ENCODE measurements at places on chromosomes 12 and 14.

DNA sequence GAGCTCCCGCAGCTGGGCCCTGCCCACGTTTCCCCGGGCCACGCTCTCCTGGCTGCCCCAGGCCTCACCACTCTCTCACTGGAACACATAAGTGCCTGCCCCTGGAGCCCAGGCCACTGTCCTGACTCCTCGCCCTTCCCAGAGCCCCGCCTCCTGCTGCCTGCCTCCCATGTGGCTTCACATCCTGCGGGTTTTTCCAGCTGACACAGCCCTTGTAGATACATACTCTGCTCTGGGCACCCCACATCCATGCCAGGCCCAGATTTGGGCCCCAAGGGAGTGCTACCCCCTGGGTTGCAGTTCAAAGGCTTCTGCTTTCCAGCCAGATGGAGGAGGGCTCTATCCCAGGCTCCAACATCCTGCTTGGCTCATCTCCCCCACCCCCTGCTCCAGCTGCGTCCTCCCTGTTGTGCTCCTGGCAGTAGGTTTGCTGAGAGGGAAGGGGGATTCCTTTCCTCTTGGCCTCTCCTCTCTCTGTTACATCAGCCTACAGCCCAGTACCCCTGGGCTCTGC is 60.1 kb downstream of the TSPAN9 start:
- DNase-seq, result no peak

DNA sequence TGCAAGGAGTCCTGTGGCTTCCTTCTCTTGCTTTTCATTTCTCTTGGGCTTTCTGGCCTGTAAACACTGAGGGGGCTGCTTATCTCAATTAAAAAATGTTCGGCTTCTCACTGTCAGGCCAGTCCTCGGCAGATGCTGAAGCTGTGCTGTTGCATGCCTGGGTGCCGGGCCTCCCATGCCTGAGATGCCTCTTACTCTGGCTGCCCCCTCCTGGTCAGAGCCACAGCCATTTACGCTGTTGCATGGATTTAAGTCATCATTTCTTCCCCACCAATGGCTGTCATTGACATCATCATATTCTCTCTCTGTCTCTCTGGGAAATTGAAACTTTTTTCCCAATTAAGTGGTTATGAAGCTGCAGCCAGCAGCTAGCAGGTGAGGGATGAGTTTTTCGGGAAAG is 53.7 kb downstream of the FOXN4 start:
- DNase-seq, result no peak

GRCh38 chr14:103332143-103332919 is 1.7 kb upstream of the EIF5 start:
- DNase-seq, result peak; percentile 46

DNA sequence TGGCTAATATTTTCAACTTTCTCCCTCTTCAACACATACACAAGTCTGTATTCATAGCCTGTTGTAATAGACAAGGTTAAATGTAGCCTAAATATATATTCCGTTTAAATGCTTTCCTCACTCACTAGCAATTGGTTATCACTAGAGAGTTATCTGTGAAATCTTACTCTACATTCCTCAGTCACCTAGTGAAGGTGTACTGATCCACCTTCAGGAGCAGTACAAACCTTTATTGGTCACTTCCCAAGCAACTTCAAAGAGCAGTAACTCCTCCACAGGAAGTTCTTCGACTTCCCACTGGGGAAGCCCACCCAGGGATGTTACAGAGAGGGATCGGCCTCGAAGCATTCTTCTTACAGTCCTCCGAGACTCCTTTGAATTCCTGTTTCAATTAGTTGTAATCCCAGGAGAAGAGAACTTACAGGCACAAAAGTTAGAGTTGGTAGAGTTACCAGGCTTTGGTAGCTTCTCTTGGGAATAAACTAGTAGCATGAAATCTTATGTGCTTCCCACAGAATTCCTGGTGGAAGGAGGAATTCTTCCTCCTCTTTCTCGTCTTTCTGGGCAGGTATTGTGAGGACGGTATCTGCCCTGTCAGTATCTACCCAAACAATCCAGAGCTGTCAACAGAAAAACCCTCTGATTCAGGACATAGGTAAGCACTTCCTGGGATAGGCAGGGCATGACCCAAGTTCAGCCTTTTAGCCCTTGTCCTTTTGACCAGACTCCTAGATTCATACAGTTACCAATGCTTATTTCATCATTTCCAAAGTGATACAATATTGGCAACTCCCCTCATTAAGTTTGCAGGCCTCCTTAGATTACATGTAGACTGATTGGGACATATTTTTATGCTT is at the start of gene GYS2:
GYS2 (minus strand) TSS at position 603 of the 857 bp plus-strand sequence; CDS start at position 348, 255 bp downstream.
- DNase-seq, result no peak

DNA sequence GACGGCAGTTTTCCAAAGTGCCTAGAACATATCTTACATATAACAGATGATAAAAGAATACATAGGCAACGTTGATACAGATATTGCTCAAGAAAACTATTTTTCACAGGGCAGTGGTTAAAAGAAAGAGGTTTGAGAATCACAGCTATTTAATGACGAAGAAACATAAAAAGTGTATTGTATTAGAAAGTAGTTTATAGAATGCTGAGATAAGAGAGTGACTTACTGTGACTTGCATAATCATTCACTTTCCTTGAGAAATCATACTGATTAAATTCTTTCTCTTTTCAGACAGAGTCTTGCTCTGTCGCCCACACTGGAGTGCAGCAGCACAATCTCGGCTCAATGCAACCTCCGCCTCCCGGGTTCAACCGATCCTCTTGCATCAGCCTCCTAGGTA is 57.7 kb downstream of the PPP1R12A start:
- no peak for DNase-seq

DNA sequence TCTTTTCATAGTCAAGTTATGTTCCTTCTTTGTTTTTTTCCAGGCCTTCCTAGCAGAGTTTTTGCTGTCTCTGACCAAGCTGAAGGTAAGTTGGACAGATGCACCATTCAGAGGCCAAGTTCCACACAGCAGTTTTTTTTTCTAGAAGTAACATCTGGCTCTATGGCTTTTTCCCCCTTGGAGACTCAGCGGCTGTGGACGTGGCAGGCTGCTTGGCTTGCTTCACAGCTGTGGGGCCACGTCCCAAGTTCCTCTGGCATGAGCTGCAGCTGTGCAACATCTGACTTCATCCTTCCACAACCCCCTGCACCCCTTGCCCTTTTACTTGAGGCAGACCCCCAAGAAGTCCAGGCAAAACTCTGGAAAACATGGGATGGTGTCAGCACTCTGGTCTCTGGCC is 24.2 kb upstream of the RHOJ start:
- DNase-seq, result no peak

GRCh38 chr14:103561381-103562178 is 877 bp downstream of the BAG5 start:
- DNase-seq, result peak; percentile 23

- DNase-seq, result no peak
Observed at GRCh38 chr14:99921425-99921824, 128.2 kb downstream of the EML1 start.

GRCh38 chr14:56798447-56799342 is 11.6 kb downstream of the OTX2 start:
- no peak for DNase-seq

DNA sequence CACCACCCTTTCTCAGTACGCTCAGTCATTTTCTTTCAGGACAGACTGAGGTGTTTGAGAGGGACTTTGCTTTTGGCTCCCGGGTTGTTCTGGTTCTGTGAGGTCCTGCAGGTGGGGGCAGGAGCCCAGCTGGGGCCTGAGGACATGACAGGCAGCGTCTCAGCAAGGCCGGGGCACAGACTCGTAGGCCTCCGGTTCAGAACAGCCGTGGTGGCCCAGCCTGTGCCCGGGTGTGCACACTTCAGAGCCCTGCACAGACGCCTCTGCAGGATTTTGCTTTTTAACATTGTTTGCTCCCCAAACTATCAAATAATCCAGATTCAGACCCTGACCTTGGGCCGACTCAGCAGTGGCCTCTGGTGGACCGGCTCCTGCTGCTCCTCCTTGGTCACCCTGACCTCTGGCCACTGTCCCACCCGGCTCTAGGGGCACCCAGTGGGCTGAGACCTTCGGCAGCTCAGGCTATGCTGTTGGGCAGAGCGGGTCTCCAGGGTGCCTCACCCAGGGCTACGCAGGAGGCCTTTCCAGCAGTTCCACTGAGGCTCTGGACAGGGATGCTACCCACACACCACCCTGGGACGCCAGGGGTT is 65.2 kb downstream of the ADGRD1 start:
- DNase-seq, result no peak

- DNase-seq, result no peak
Observed at GRCh38 chr12:98743362-98743953, 98.4 kb downstream of the APAF1 start.

GRCh38 chr12:16088421-16088820 is 177.3 kb downstream of the DERA start:
- DNase-seq, result no peak

- DNase-seq, result no peak
Observed at GRCh38 chr12:75087654-75088053, 122.0 kb downstream of the KCNC2 start.

- DNase-seq, result no peak
Observed at GRCh38 chr12:24903329-24904088, 45.4 kb downstream of the BCAT1 start.

- DNase-seq, result peak; percentile 31
Observed at GRCh38 chr14:99754141-99755067, 38.8 kb upstream of the EML1 start.

DNA sequence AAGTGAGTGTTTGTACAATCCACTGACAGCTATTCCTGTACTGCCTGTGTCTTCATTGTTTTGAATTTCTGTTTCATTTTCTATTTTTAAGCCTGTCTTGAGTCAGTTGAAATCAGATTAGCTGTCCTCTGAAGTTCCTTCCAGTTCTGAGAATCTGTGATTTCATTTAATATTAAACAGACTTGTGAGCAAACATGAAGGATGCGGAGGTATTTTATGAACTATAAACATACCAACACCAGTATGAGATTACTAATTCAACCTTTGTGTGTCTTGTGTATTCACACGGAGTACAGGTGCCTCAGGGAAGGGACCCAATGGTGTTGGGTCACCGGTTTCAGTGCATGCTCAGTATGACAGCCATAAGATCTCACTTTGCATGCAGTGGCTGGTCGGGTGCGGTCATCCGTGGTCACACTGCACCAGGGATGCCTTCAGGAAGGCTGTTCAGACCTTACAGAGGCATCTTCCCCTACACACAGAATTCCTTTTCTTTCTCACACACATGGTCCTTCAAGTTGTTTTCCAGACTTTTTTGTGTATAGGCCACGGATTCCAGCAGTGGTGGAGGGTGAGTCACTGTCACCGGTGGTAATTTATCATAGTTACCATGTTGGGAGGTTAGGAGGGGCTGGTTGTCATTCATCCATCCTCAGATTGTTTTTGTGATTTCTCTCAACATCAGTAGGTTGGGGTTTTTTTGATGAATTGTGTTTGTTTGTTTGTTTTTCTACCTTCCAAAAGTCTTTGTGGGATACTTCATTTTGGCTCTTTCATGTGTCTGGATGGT is 103.0 kb upstream of the SFSWAP start:
- no peak for DNase-seq

- DNase-seq, result no peak
Observed at GRCh38 chr12:81573228-81573627, 185.9 kb downstream of the PPFIA2 start.

- no peak for DNase-seq
Observed at GRCh38 chr12:53115112-53115890, 12.0 kb downstream of the SOAT2 start.

- DNase-seq, result no peak
Observed at GRCh38 chr12:105198961-105199360, 37.0 kb downstream of the APPL2 start.

DNA sequence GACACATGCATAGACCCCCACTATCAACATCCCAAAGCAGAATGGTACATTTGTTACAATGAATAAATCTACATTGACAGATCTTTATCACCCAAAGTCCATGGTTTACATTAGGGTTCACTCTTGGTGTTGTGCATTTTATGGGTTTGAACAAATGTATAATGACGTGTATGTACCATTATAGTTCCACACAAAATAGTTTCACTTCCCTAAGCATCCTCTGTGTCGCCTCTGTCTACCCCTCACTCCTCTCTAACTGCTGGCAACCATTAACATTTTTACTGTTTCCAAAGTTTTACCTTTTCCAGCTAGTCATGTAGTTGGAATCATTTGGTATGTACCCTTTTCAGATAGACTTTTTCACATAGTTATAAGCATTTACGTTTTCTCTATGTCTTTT is 69.5 kb upstream of the LMO3 start:
- DNase-seq, result no peak

- DNase-seq, result peak; percentile 67
Observed at GRCh38 chr12:52203079-52203921, 11.5 kb upstream of the KRT80 start.

DNA sequence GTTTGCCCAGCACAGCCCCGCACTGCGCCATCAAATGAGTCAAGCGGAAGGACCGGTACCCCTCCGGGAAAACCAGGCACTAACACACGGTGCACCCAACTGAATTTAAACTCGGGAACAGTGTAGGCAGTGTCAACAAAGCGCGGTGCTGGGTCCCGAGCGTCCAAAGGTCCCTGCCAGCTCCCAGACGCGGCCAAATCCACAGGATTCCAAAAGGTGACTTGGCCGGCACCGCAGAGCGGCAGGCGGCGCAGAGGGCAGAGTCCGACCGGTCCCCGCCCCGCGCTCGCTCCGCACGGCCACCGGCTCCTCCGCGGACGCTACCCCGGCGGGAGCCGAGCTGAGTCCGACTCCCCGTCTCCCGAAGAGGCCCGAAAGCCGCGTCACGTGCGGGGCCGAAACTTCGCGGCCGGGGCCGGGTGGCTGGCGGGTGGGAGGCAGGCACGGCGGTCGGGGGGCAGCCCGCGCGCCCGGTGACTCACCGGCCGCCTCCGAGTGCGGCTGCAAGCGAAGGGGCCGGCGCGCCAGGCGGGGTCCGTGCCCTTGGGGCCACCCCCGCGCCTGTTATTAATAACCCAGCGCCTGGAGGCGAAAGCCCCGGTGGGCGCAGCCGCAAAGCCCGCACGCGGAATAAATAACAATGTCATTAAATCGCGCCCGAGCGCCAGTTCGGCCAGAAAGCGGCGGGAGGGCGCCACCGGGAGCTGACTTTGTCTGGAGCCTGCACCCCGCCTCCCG is 863 bp downstream of the DENND5B start:
- peak; percentile 55 for DNase-seq

- DNase-seq, result no peak
Observed at GRCh38 chr14:73014105-73014504, 12.8 kb downstream of the ZFYVE1 start.

DNA sequence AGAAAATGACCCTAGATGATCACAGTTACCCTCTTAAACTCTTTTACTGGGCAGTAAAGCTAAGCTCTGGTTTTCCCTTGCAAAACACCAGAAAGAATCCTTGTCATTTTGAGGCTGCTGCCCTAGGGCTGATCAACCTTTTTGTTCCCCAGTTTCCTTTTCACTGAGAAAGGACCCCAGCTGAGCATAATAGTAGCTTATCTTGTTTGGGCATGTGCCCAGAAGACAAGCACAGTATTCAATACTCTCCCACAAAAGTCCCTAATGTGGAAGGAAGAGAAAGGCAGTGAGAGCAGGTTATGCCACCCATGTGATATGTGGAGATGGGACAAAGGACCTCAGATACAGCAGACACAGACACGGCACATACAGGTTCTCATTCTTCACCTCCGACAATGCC is 332.6 kb upstream of the TMPO start:
- DNase-seq, result no peak

DNA sequence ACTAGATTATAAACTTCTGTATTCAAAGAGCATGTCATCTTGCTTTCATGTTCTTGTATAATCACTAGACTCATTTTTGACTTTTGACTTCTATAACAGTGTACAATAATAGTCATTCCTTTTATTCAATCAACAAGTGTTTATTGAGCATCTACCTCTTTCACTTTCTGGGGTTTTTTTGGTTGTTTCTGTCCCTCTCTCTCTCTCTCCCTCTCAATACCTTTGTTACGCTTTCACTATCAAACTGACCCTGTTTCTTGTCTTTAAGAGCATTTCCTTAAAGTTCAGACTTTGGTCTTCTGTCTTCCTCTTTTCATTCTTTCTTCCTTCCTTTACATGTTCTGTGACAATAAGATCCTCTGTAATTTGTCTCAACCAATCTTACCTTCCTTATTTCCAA is 49.5 kb downstream of the GPR137C start:
- DNase-seq, result no peak

All from Peyer's patch (tissue), 4 donors.